ENCODE measurements at places on chromosomes 3 and 15.

DNA sequence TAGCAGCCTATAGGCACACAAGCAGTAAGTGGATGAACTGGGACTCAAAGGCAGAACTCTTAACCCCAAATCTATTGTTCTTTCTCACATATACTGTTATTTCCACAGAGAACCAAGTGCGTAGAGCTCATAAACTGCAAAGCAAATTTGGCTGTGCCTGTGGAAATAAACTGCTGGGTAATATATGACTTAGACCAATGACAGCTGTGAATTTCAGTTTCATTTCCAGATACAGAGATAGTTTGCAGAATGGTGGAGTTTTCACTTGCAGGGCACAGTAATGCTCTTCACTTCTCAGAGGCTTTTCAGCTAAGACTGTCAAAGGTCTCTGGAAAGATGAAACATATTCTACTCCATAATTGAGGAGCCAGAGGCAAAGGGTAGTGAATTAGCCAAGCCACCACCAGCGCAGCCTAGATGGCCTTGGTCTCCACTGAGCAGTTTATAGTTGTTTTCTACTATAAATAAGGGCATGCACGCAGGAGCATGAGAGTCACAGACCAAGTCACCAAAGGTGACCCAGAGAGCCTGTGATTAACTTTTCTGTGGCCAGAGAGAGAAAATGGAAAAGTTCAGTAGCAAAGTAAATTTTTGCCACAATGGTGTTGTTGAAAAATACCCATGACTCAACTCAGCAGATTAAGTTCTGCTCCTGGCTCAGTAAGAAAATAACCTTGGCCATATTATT lies 180.7 kb upstream of the GRM7 start:
- DNase-seq = no peak

- DNase-seq = no peak
Observed at GRCh38 chr3:32203854-32204253, 34.6 kb upstream of the CMTM8 start.

- no peak for DNase-seq
Observed at GRCh38 chr15:52336529-52336928, 40.9 kb upstream of the MYO5C start.

- DNase-seq = no peak
Observed at GRCh38 chr3:172516318-172517214, 6.7 kb downstream of the TNFSF10 start.

GRCh38 chr3:161406594-161407555 lies 35.6 kb upstream of the SPTSSB start:
- no peak for DNase-seq

DNA sequence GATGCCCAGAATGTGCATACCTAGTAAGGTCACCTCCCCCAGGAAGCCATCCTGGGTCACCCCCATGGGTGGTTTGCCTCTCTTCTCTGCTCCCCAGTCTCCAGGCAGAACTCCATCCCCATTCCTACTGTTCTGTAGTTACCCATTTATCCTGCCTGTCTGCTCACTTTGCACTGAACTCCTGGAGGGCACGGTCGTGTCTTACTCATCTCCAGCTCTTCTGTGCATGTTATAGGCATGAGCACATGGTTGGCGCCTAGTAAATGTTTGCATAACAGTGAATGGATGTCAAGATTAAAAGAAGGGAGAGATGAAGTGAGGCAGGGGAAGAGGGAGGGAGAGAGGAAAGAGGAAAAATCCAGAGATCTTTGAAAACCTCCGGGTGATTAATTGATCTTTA lies 208.4 kb upstream of the TRIM42 start:
- DNase-seq = no peak
